GM23338 (cell line): ENCODE measurements at places on chromosomes 16 and 17.

GRCh38 chr17:4033751-4034251 lies 69.6 kb upstream of the ATP2A3 start:
- DNase-seq: no peak

DNA sequence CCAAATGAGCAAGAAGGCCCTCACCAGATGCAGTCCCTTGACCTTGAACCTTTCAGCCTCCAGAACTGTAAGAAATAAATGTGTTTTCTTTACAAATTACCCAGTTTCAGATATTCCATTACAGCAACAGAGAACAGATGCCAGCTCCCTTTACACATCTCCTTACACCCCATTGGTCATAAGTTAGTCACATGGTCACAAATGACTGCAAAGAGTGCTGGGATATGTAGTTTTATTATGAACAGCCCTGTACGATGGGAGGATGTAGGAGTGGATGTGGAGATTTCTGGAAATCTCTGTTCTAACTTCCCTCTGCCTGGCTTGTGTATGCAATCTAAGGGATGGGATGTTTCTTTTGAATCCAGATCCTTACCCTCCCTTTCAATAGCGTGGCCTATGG lies 13.3 kb upstream of the RPL38 start:
- peak; percentile 71 for DNase-seq

GRCh38 chr16:75402159-75402820 lies 31.0 kb downstream of the CFDP1 start:
- no peak for DNase-seq

DNA sequence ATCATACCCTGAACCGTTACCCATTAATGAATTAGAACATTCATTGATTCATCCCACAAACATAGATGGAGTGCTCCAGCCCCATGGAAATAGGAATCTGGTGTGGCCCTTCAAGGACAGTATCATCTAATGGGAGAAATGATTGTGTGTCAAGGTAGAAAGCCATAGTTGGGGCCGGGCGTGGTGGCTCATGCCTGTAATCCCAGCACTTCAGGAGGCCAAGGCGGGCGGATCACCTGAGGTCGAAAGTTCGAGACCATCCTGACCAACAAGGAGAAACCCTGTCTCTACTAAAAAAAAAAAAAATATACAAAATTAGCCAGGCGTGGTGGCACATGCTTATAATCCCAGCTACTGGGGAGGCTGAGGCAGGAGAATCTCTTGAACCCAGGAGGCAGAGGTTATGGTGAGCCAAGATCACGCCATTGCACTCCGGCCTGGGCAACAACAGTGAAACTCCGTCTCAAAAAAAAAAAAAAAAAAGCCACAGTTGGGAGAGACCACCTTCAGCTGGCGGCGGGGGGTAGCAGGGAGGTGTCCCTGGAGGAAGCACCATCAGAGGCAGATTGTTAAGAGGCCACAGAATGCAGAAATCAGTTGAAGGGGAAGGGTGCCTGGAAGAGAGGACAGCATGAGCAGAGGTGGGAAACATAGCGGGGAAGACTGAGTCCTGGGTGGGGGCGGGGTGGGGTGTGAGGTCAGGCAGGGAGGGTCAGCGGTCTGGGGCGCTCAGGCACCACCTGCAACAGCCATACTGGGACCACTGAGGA lies 60.0 kb downstream of the USP22 start:
- no peak for DNase-seq

- no peak for DNase-seq
Observed at GRCh38 chr16:88365244-88365865, 17.4 kb upstream of the ZNF469 start.

- DNase-seq: no peak
Observed at GRCh38 chr16:85517563-85518179, 95.5 kb upstream of the GSE1 start.

DNA sequence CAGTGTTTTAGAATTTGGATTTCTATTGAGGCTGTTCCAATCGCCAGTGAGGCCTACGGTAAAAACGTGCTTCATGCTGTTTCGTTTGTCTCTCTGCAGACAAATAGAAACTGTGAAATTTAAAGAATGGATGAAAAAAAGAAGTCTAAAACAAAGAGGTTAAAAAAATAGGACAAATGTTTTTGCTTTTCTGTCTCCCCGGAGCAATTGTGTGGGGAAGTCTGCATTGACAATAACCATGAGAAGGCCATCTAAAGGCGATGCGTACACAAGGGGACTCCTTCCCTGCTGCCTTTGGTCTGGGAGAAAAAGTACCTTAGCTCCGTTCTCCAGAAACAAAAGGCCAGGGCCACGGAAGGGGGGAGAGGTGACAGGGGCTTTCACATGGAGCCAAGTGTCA lies 4.6 kb upstream of the ZFHX3 start:
- peak; percentile 68 for DNase-seq

DNA sequence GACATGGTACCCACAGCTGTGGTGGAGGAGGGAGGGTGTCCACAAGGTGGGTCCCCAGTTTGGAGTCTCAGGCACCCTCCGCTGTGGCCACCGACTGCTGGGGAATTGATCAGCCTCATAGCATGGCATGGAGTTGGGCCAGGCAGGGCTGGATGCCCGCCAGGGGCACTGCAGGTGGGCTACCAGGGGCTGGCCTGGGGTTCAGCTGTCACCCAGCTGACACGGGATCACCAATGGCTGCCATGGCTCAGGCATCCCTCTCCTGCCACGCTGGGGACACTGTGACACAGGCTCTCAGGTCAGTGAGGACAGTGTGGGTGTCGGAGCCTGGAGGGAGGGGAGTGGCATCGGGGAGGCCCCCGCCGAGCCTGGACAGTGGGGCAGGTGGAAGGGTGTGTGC lies 19.8 kb upstream of the SSTR5 start:
- no peak for DNase-seq

GRCh38 chr17:59365383-59365981 lies 34.0 kb downstream of the YPEL2 start:
- DNase-seq: no peak

DNA sequence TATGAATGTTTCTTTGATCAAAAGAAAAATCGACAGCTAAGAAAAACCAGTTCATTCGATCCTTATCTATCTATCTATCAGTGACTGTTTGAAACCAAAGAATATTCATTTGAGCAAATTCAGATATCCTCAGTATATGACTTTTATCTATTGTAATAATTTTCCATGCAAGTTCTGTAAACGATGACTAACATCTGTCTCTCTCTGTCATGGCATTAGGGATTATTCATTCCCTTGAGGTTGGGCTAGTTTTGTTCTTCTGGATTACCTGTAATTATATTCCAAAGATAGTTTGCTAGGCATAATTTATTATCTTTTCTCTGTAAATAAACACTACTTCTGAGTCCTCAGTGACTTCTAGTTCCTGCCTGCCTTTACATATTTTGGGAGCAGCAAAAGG lies 497.7 kb upstream of the CDH11 start:
- no peak for DNase-seq

GRCh38 chr16:53545433-53545832 lies 42.4 kb upstream of the AKTIP start:
- peak; percentile 39 for DNase-seq

DNA sequence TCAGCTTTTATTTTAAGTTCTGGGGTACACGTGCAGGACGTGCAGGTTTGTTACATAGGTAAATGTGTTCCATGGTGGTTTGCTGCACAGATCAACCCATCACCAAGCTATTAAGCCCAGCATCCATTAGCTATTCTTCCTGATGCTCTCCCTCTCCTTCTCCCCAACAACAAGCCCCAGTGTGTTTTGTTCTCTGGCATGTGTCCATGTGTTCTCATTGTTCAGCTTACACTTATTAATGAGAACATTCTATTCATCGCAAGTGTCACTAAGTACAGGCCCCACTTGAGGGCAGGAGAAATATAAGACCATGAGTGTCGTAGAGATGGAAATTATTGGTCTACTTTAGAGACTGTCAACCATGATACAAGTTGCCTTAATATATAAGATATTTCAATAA lies 615.1 kb downstream of the CDH8 start:
- no peak for DNase-seq

DNA sequence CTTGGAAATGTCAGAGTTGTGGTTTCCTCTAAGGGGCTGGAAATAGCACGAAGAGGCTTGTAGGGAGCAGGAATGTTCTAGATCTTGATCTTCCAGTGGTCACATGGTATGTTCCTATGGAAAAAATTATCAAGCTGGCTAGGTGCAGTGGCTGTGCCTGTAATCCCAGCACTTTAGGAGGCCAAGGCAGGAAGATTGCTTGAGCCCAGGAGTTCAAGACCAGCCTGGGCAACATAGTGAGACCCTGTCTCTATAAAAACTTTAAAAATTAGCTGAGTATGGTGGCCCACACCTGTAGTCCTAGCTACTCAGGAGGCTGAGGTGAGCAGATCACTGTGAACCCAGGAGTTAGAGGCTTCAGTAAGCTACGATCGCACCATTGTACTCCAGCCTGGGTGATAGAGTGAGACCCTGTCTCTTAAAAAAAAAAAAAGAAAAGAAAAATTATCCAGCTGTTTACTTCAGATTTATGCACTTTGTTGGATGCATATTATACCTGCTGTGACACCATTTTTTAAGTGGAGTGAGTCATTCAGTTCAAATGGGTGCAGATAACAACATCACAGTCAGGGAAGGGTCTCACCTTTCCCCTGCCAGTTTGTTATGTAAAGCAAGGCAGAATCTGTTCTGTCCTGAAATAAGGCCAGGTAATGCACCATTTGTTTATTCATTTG lies 65.7 kb upstream of the LYRM9 start:
- peak; percentile 22 for DNase-seq

- peak; percentile 34 for DNase-seq
Observed at GRCh38 chr17:63490329-63490728, 13.5 kb downstream of the ACE start.

GRCh38 chr16:49019081-49019633 lies 262.5 kb downstream of the CBLN1 start:
- peak; percentile 49 for DNase-seq

GRCh38 chr17:13582776-13583547 lies 18.8 kb downstream of the HS3ST3A1 start:
- DNase-seq: no peak

DNA sequence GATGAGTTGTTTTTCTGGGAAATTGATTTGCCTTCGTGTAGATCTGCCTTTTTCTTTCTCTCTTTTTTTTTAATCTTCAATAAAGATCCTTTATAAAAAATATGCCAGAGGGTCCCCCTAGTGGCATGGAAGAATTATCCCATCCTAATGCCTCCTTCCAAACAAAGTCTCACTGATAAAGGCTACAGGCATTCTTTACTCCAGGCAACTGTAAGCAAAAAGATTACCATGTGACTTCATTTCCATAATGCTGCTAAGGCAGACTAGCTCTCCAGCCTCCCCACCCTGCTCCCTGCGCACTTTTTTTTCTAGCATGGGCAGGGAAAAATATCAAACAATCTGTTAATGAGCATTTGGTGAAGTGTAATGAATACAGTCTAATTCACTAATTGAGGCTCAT lies 220.2 kb upstream of the CDH8 start:
- peak; percentile 67 for DNase-seq

DNA sequence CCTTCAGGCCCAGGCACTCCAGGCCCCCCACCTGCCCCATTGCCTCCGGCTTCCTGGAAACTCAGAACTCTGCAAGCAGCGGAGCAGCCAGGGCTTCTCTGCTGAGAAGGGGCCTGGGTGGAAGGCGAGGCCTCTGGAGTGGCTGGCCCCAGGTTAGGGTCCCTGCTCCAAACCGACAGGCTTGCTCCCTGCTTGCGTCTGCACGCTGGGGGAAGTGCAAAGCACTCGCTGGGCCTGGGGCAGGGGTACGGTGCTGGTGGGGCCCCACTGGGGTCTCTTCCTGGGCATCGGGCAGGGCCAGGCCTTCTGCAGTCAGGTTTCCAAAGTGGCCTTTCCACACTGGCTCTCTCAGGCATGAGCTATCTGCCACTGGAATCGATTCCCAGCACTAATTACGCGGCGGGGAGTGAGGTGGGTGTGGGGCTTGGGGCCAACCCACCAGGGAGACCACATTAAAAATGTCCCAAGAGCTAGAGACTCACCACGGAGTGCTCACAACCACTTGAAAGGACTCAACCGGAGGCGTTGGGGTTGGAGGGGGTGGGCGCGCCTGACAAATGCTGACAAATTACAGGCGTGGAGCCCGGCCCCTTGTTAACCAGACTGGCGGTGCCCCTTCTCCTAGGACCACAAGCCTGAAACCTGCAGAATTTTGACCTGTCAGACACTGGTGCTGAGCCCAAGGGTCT lies 17.9 kb downstream of the FAM83G start:
- DNase-seq: no peak

DNA sequence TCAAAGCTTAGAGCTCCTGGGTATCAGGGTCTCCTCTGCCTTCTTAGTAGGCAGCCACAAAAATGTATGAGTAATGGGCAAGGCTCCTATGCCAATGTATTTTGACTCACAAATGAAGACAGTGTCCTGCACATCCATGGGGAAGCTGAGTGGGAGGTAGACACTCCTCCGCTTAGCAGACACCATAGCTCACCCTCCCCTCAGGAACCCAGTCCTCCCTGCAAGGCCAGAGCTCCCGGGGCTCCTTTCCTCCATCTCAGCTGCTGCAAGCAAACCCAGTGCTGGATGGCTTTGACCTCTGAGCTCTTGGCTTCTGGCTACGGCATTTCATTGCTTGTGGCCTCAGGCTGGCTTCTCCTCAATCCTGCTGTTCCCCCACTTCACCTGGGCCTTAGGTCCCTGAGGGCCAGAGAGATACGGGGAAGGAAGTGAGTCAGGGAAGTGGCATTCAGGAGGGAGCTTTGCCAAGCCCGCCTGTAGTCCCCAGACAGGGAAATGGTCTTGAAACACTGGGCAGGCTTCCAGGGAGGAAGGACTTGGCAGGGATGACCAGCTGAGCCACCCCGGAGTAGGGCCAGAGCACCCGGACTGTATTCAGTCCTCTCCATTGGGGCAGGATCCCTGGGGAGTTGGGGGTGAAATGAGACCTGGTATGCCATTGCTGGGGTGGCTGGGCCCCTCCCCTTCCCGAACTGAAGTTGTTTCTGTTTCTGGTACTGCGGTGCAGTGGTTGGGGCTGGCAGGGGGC lies 4.5 kb downstream of the ABCC3 start:
- DNase-seq: no peak

DNA sequence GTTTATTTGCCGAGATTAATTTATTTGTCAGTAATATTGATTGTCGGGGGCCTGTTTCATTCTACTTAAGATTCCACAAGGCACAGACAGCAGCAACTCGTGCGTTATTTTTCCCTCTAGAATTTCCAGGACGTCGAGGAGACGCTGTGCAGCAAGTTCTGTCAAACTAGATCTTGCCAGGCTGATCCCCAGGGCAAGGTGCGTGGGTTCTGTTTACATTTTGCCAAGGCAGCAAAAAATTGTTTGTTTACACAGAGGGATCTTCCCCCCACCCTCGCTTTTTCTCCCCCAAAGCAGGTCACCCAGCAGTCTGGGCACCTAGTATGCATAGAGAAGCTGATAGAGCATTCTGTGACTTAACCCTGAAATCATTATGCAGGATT lies 111.4 kb downstream of the IRX3 start:
- DNase-seq: no peak
